ENCODE measurements at places on chromosomes 3 and 15.

GRCh38 chr3:173009410-173009809 is 131.6 kb downstream of the SPATA16 start:
- DNase-seq, result no peak

DNA sequence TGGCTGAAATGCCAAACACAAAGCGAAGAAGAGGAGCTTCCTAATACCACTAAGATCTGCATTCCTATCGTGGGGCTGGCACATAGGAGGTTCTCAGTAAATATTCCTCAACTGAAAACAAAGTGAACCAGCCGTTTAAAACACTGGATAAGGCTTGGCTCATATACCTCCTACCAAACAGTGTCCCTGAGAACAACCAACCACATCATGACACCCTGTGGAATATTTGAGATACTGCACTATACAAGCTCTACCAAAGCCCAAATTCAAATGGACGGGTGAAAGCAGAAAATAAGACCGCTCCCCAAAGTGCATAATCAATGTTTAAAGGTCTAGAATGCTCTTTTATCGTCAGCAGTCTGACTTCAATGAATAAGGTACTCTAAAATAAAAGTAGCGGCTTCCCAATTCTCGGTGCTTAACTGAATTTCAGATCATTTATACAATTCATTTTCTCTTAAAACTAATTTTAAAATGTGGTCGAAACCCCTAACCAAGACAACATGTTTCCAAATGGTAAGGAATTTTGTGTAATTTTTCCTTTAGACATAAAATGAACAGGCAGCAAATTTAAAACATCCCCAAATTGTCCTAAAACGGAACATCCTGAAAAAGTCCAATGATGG is 425.8 kb downstream of the ERC2 start:
- peak; percentile 51 for DNase-seq

GRCh38 chr3:41464858-41465257 is 265.6 kb downstream of the CTNNB1 start:
- DNase-seq, result no peak

- peak; percentile 83 for DNase-seq
Measured at GRCh38 chr3:48614044-48614443, 4.6 kb upstream of the UQCRC1 start.

DNA sequence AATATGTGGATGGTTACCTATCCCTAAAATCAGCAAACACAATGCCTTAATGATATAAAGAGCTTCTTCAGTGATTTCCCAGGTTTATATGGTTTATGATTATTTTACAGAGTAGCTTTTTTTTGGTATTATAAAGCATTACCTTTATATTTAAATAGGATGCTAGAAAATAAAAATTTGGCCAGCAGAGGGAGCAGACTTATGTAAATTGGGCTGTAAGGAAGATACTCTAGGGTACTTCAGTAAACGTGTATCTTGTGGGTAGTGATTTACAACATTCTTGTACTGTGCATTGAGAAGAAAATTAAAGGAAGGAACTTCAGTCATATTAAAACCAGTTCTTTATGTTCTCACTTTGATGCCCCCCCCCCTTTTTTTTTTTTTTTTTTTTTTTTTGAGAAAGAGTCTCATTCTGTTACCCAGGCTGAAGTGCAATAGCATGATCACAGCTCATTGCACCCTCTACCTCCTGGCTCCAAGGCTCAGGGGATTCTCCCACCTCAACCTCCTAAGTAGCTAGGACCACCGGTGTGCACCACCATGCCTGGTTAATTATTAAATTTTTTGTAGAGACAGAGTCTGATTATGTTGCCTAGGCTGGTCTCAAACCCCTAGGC is 167.9 kb downstream of the BBX start:
- peak; percentile 80 for DNase-seq

GRCh38 chr3:81218023-81218422 is 543.4 kb downstream of the GBE1 start:
- peak; percentile 52 for DNase-seq

DNA sequence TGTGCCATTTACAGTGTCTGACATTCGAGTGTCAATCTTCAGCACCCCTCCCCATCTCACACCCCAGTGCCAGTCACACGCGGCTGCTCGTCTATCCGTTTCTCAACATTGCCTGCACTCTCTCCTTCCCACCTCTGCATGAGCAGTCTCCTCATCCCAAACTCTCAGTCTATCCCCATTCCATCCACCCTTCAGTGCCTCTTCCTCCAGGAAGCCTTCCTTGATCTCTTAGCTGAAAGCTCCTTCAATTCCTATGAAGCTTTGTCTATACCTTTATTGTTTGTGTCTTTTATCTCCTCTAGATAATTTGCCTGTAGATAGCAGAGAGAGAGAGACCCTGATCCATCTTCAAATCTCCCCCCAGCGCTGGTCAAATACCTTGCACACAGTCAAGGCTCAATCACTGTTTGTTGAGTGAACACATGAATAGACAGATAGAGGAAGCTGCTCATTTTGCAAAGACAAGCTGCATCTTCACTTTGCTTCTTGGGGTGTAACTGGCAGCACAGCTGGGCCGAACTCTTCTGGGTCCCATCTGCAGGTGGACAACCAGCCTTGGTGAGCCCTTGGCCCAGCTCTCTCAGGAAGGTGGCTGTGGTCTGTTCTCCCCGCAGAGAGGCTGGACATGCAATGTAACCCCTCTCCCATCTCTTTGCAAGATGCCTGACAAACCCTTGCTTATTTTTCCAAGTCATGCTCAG is 52.8 kb downstream of the ITGA11 start:
- no peak for DNase-seq

- no peak for DNase-seq
Measured at GRCh38 chr15:61879219-61879618, 181.0 kb downstream of the VPS13C start.

GRCh38 chr15:45640616-45641015 is 5.8 kb downstream of the SQOR start:
- peak; percentile 93 for DNase-seq

- DNase-seq, result no peak
Measured at GRCh38 chr3:155880286-155880685, 9.8 kb downstream of the GMPS start.

DNA sequence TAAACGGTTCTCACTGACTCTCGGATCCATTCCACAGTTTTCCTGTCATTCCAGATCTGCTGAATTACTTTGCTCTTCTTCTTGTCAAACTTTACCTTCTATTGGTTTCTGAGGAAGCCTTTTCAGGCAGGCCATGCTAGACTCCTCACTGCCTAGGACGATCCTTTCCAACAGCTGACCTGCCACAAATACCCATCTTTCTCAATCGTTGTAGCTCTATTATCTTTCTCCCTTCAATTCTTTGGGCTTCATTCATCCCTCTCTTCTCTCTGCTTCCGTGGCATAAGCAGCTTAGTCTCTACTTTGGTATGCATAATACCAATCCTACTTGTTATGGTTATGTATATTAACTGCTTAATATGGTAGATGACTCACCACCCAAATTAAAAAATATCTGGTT is 421.8 kb downstream of the NLGN1 start:
- peak; percentile 3 for DNase-seq

GRCh38 chr3:45946307-45946706 is 3.0 kb downstream of the CXCR6 start:
- peak; percentile 47 for DNase-seq

All from ELR (cell line).